ENCODE measurements at places on chromosomes 6 and 20.

DNA sequence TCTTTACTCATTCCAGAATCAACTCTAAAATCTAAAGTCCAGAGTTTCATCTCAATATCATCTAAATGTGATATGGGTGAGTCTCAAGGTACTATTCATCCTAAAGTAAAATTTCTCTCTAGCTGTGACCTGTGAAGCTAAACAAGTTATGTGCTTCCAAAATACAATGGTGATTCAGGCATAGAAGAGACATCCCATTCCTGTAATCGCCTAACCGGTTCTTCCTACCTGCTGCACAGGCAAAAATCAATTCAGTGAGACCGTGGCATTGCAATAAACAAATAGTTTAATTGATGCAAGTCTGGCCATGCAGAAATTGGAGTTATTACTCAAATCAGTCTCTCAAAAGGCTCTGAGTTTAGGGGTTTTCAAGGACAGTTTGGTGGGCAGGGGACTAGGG is 232.8 kb downstream of the UBE3D start:
- DNase-seq: no peak

DNA sequence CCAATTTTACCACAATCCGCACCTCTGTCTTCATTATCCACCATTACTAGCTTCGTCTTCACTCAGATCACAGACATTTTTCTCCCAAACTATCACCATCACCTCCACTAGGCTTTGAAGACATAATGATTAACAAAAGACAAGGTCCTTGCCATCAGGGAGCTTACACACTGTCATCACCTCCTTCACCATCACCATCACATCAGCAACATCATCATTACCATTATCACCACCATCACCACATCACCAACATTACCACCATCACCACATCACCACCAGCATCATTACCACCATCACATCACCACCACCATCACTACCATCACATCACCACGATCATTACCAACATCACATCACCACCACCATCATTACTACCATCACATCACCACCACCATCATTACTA is 4.4 kb upstream of the SLC22A7 start:
- no peak for DNase-seq

DNA sequence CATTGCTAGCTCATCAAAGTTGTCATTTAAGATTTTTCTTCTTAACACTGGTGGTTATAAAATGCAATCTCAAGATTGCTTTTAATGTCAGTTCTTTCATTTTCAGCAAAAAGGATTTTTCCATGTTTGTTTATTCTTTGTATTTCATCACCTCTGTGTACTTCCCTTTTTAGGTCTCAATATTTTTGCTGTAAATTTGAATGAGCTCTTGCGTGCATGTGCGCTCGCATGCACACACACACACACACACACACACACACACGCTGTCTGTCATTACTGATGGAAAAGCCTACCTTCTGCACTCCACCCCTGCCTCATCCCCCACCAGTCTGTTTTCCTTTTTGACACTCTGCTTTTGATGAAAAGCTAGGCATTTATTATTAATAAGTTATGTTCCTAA is 85.3 kb upstream of the FYN start:
- DNase-seq: no peak

- DNase-seq: no peak
These were observed 73.5 kb downstream of the FYN start for GRCh38 chr6:111799576-111800258.

- DNase-seq: no peak
These were observed 1.3 kb upstream of the VNN1 start for GRCh38 chr6:132715204-132715603.

- no peak for DNase-seq
These were observed 29.9 kb upstream of the PLCB4 start for GRCh38 chr20:9038791-9039535.

DNA sequence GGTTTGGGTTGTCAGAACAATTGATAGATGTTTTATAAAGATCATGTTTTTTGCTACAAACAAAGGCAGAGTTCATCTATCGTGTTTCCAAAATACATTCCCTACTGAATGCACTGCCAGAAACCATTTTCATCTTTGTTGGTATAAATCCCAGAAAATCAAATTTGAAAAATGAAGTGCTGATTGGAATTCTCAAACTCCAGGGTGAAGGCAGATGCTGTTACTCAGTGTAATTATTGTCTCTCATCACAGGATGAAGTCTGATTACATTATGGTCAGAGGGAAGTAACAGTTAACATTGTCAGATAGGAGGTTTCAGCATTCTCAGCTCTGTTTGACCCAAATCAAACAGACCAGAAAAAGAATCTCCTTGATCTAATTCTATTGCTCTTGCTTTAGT is 198.4 kb upstream of the KCNK16 start:
- DNase-seq: no peak

DNA sequence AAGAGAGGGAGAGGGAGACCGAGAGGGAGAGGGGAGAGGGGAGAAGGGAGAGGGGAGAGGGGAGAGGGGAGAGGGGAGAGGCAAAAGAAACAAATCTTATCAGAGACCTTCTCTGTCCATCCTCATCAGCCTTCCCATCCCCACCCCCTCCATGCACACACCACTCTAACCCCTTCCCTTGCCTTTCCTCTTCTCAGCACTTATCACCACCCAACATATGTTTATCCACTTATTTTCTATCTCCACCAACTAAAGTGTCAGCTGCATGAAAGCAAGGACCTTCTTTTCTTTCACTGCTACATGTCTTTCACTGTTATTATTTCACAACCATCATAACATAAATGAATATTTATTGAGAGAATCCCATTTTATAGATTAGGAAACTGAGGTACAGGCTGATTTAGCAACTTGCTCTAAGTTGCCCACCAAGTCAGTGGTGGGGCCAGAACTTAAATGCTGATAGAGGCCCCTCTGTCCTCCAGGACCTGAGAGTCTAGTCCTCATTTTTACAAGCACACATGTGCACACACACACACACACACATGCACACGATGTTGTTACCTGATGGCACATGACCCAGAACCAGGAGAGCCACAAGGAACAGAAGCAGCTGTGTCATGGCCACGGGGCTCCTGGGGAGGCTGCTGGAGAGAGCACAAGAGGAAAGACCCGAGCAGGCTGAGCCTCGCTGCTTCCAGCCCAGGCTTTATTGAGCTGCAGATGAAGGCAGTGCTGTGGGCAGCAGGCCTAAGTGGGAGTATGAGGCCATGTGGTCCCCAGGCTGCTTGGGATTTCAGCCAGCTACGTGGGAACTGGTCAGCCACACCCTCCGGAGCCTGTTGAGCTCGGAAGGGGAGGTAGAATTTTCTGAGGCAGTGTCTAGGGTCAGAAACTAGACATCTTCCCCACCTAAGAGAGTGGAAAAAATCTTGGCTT is 2.3 kb downstream of the DEFB124 start:
- no peak for DNase-seq

GRCh38 chr6:136763716-136764516 is 28.4 kb downstream of the MAP3K5 start:
- DNase-seq: no peak

DNA sequence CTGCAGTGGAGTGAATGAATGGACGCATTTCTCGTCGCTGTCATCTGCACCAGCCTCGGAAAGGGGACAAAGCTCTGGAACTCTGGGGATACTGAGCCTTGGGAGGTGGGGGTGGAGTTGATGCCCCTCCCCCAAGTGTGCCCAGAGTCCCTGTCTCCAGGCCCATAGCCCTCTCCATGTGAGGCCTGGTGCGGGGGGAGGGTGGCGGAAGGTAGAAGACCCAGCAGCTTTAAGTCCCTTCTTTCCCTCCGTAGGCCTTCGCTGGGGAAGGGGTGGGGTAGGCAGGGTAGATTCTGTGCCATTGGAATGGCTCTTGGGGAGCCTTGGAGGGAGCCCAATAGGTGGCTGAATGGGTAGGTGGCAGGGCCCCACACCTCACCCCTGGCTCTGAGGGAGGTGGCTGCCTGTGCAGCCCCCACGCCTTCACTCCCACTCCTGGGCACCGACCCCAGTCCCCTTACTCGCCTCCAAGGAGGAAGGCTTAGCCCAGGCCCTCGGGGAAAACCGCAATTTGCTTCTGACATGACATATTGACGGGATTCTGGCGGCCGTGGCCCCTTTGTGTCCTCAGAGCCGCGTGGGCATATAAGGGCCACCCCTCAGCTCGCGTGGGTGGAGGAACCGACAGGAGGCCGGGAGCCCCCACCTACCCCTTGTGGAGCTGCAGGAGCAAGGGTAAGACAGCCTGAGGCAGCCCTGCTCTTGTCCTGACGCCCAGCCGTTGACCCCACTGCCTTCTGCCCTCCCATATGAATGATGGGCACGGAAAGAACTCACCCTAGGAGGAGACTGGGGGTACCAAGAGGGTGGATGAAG is at the start of gene BPIFB3:
Gene BPIFB3 (plus strand): TSS at position 613 of the 816 bp plus-strand sequence. CDS start 1,533 bp downstream, outside the sequence.
- no peak for DNase-seq

DNA sequence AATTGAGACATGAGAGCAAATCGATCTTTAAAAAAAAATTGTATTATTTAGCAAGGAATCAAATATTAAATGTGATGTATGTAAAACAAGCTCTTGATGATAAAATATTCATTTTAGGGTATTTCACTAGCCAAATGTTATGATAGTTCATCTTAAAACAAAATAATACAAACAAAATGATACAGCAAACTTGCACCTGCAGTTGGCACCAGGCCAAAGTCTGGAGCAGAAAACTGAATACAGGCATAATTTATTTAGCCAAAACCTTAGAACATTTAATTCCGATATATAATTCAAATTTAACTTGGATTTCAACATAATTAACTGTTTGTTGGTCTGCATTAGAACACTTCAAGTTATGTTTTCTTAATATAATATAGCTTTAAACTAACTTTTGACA is 60.9 kb downstream of the EPHA7 start:
- DNase-seq: no peak

DNA sequence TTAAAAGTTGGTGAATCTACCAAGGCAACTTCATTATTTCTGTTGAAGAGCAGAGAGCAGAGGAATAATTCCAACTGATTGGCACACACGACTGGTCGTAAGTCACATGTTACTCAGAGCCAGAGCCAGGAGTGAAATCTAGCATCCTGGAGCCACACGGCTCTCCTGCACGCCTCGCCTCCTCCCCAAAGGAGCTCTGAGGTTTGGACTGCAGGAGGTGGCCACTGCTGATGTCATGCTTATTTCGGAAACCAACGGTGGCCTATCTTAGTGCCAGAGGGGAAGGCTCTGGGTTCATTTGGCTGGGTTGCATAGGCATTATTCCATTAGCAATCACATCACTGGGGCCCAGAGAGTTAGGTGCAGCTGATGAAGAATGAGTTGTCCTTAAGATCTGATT is 123.5 kb upstream of the RALGAPA2 start:
- DNase-seq: no peak

DNA sequence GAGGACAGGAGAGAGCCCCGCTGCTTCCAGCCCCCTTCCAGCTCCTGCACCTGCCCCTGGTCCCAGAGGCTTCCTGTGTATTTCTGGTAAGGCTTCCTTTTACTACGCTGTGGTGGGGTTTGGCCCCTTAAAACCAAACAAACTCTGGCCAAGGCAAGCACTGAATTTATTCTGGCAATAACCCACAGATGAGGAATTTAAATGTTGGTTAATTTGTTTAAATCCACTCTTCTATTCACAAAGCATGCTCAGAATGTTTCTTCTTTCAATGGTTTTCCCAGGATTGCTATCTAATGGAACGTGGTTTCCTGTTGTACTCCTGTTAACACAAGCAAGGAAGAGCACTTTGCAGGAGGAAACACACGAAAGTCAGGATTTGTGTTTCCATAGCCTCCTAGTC is 236.5 kb upstream of the FOXQ1 start:
- no peak for DNase-seq

DNA sequence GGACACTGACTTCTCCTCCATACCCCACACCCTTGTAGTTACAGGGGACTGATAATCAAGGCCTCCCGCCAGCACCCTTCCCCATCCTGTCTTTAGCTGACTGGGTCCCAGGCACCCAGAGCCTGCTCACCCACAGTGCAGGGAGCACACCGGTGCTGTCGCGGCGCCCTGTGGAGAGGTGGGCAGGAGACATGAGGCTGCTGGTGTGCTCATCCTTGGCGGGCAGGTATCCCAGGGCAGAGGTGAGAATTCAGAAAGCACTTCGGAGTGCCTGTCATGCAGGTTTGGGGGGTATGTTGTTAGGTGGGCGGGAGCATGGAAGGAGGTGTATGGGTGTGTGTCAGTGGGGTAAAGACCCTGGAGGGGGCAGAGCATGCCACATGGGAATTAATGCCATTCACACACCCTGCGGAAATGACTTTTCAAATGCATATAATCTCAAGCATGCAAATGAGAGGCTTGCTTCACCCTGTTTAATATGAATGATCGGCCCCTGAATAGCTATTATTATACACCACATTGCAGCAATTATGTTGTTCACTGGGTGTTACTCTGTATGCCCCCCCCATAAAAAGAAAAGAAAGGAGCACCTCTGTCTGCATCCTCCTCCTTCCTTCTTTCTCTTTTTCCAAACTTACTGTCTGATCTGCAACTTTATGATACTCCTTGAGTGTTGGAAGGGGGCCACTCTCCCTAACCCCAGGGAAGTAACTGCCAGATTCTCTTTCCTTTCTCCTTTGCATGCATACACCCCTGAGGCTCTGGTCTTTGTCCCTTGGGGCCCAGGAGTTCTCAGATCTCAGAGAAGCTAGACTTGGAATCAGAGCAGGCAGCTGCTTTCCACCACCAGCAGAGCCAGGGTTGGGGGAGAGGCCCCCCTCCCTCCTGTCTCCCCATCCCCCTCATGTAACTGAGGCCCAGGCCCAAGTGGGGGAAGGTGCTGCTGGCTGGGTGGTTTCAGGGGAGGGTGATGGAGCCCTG is 16.0 kb downstream of the FOXP4 start:
- DNase-seq: no peak

- DNase-seq: peak; percentile 70
These were observed 107.0 kb upstream of the BMP2 start for GRCh38 chr20:6660441-6660840.

DNA sequence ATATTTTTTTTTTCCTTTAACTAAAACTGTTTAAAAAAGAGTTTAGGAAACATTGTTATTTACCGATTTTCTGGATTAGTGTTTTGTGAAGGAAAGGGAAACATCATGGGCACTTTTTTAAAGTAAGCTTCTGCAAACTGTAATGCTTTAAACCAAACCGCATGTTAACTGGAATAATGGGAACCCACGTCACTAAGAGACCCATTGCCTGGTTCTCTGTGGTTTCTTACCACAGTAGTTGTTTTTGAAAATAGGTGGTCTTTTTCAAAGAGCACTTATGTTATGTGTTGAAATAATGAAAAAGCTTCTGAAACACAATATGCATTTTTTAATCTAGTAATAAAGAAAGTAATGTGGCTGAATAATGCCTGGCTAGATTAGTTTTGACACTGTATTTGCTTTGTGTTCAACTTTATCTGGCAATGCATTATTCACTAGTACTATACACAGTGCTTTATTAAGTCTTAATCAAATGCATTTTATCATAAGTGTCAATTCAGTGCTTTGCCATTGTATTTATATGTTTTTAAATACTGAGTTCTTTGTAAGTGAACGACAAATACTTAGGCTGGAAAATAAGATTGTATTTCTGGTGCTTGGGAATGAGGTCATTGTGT is 754.1 kb upstream of the FLRT3 start:
- DNase-seq: no peak

GRCh38 chr6:129577691-129578090 is 132.3 kb downstream of the ARHGAP18 start:
- DNase-seq: no peak

- no peak for DNase-seq
These were observed 522.7 kb upstream of the CDH4 start for GRCh38 chr20:60729135-60729900.

- peak; percentile 67 for DNase-seq
These were observed 106.5 kb upstream of the LAMP5 start for GRCh38 chr20:9407805-9408421.
